ENCODE measurements at places on chromosomes 1 and 21.

DNA sequence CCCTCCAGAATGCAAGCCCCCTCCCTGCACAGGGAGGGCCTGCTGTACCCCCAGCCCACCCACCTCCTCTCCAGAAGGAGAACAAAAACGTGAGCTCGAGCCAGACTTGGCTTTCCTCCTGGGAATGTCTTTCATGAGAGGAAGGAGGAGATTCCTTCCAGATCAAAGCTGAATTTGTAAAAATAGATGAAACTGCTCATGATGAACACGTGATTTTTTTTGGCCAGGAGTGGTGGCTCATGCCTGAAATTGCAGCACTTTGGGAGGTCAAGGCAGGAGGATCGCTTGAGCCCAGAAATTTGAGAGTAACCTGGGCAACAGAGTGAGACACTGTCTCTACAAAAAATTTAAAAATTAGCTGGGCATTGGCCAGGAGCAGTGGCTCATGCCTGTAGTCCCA lies 21.8 kb downstream of the GPR157 start:
- no peak for DNase-seq

GRCh38 chr1:164446020-164446419 lies 113.0 kb upstream of the PBX1 start:
- DNase-seq = no peak

DNA sequence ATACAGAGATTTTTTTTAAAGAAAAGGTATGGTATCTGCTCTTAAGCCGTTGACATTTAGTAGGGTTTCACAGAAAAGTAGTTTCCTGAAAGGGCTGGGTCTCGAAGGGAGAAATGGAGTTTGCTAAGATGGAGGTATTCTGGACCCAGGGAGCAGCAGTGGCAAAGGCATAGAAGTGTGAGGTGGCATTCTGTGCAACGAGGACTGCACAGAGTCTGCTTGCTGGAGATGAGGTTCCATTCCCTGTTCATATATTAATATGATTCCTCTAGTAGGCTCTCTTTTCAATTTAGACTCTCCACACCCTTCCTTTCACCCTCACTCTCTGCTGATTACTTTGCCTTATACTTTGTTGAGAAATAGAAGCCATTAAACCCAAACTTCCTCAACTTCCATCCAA lies 38.5 kb upstream of the PODN start:
- no peak for DNase-seq

GRCh38 chr1:19437891-19438294 lies 47.4 kb downstream of the CAPZB start:
- DNase-seq = no peak

GRCh38 chr21:27171707-27172106 lies 204.8 kb upstream of the ADAMTS5 start:
- no peak for DNase-seq

GRCh38 chr1:23936481-23937176 lies 23.0 kb upstream of the PNRC2 start:
- no peak for DNase-seq

Data from HFF-Myc (cell line).